ENCODE measurements at places on chromosomes 6 and 20.

GRCh38 chr6:170117111-170117972, 173.5 kb downstream of the DLL1 start:
- peak; percentile 5 for DNase-seq

DNA sequence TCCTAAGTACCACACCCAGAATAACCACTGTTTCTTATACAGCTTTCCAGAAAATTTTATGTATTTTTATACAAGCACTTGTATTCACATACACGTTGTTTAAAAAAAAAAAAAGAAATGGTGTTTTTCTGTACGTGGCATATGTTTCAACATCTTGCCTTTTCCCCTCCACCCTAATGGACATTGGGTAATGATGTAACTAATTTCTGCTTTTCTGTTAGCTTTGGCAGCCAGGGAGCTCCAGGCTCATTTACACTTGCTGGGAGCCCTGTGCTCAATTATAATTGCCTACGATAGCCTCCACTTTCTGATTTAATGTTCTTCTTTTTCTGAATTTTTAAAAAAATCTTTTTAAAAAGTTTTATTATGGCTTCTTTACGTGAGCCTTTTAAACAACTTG, 352.4 kb downstream of the UTRN start:
- DNase-seq, result no peak

DNA sequence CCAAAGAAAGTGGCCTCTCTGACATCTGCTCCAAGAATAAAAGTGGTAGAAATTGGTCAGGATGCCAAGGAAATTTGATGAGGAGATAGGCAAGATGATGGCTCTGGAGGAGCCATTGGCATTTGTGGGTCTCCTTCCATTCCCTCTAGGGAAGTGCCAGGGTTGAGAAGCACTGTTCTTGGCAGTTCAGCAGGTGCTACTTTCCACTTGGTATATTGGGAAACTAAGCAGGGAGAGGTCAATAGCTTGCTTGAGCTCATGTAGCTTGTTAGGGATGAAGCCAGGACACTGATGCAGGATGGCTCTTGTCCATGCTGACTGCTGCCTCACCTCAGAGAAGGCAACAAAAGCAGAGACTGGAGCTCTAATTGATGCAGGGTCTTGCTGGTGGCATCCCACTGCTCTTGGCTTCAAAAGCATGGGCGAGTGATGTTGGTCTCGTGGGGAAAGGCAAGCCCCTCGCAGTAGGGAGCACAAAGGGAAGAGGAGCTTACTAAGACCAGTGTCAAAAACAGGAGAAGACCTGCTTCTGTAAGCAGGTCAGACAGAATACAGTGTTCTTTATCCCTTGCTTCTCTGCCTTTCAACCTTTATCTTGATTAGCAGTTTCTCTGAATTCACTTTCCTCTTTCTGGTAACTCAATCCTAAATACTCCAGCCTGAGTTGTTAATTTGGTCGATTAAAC, 73.1 kb upstream of the RIPOR2 start:
- DNase-seq, result no peak

GRCh38 chr20:45909817-45910669, 1.9 kb downstream of the PLTP start:
- DNase-seq, result no peak

- no peak for DNase-seq
Measured at GRCh38 chr6:109252261-109253041, 129.8 kb downstream of the CD164 start.

DNA sequence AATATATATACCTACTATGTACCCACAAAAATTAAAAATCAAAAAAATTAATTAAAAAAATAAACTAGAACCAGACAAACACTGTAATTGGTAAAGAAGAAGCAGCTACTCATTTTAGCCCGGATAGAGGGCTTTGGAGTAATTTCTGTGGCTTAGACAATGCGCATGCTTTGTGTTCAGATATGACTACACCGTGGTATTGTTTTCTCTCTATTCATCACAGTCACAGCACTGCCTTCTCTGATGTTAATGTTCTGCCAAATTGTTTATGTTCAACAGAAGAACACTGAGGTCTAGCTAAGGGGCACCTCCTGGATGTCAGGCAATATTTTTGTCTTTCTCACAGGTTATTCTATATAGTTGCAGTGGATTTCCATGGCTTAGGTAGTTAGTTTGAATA, 77.5 kb upstream of the GJE1 start:
- no peak for DNase-seq
